ENCODE measurements at places on chromosomes 7 and 10.

DNA sequence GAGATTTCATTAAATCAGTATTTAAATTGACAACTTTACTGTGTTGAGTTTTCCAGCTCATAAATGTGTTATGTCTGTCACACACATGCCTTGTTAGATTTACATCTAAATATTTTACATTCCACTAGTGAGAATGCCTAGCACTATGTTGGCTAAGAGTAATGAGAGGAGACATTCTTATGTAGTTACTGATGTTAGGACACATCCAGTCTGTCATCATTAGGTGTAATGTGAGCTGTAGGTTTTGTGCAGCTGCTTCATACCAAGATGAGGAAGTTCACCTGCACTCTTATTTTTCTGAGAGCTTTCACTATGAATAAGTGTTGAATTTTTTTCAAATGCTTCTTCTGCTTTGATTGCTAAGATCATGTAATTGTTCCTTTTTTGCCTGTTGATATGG is 218.0 kb upstream of the IGFBP3 start:
- DNase-seq: no peak

- DNase-seq: no peak
Measured at GRCh38 chr10:33117230-33117629, 159.2 kb upstream of the ITGB1 start.

DNA sequence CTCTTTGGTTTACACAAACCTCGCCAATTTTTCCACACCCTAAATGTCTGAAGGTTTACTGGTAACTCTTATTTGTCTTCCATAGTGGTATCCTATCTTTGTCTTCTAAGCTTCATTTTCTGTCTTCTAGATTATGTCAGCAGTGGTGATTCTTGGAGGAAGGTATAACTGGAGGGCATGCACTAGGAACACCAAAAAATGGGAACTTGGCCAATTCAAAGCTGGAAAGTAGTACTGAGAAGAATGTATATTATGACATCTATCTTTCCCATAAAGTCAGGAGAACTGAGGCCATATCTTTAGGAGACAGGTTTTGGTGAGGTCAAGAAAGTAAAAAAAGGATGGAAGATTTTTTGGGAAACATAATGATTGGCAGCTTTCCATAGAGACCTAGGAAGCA is 113.3 kb downstream of the CPEB3 start:
- DNase-seq: no peak

DNA sequence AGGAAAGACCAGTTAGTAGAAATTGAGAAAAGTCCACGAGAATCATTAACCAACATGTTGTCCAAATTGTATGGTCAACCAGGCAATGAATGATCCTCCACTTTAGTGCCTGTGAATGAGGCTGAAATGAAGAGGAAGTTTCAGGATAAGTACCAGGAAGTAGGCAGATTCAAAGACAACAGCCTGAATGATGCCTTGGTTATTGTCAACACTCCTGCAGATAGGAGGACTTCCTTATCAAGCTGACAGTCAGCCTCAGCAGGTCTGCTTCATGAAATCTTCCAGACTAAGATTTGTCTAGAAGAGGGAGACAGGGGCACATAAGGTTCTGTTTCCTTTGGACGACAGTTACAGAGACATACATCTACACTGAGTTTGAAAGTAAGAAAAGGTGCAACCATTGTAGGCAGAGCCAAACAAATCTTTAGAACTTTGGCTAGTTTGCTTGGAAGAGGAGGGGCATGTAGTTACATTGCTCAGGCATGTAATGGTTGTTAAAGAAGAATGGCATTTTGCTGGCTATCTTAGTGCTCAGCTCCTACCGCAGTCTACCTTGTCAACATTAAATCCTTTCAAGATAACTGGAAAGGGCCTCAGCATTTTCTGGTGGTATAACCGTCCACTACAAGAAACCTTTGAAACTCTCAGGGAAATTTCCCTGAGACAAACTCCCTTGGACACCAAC is 81.4 kb downstream of the ABI1 start:
- DNase-seq: no peak

DNA sequence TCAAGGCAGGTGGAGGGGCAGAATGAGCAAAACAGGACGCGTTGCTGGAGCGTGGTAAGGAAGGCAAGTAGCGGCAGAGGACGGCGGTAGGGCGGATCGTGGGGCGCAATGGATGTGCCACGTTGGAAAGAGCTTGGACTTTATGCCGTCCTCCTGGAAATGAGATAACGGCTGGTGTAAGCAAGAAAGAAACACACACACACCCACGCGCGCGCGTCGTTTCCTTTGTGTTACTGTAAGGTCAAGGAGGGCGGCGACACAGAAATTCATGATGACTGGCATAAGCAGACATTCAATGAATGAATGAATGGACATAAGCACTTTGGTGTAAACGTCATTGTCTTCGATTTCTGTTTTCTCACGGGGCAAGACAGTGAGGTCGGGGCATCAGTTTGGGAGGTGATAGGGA is 683 bp upstream of the ENTPD7 start:
- peak; percentile 13 for DNase-seq

- DNase-seq: no peak
Measured at GRCh38 chr10:77036993-77037734, 600.4 kb downstream of the KCNMA1 start.

GRCh38 chr7:17530741-17531421 is 232.4 kb downstream of the AHR start:
- DNase-seq: no peak

GRCh38 chr7:17130281-17131059 is 168.0 kb upstream of the AHR start:
- peak; percentile 47 for DNase-seq

- DNase-seq: no peak
Measured at GRCh38 chr7:141695803-141696289, 6.1 kb downstream of the DENND11 start.

DNA sequence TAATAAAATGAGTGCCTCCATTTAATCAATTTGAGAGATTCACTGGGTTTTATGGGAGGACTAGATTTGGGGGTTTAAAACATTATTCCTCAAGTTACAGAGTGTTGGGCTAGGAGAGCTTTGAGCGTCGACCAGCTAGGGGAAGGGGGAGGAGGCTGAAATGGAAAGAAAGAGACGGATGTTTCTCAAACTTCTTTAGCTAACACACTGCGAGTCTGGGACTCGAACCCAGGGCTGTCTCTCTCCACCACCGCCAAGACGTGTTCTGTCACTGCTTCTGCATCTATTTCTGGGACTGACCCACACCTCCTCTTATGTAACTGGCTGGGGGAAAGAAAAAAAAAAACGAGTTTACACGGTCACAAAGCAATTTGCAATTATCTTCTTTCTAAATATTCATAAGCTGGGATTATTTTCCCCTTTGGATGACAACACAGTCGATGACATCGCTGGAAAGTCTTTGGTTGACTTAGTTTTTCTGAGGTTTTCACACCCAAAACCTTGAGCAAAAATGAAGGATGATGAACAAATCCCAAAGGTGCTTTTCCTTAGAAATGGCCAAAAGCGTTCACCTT is 27.2 kb downstream of the CHST15 start:
- no peak for DNase-seq

GRCh38 chr10:72009425-72010081 is 45.4 kb downstream of the CHST3 start:
- no peak for DNase-seq

DNA sequence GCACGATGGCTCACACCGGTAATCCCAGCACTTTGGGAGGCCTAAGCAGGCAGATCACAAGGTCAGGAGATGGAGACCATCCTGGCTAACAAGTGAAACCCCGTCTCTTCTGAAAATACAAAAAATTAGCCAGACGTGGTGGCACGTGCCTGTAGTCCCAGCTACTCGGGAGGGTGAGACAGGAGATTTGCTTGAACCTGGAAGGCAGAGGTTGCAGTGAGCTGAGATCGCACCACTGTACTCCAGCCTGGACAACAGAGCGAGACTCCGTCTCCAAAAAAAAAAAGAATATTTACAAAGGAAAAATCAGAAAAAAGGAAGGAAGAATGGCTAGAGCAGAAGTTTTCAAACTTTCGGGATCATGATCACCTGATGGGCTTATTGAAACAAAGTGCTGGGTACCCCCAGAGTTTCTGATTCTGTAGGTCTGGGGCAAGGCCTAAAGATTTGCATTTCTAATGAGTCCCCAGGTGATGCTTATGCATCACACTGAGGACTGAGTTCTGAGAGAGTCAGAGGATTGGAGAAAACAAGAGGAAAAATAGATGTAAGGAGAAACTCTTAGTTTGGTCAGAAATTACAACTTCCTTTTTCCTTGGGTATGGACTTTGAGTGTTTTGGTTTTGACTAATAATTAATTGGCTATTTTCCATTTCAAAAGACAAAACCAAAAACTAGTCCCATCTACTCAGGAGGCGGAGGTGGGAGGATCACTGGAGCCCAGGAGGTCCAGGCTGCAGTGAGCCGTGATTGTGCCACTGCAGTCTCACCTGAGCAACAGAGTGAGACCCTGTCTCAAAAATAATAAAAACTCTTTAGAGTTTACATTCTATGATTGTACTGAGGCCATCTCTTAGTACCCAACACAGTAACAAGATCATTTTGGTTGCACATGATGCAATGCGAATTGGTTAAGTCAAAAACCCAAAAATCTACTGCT is 14.4 kb downstream of the MARCHF5 start:
- DNase-seq: no peak

- peak; percentile 21 for DNase-seq
Measured at GRCh38 chr7:45573661-45574415, at the start of gene ADCY1. Gene ADCY1 (plus strand): TSS chr7:45574368. CDS start chr7:45574544, 176 bp downstream.
